ENCODE measurements at places on chromosomes 2 and 18.

DNA sequence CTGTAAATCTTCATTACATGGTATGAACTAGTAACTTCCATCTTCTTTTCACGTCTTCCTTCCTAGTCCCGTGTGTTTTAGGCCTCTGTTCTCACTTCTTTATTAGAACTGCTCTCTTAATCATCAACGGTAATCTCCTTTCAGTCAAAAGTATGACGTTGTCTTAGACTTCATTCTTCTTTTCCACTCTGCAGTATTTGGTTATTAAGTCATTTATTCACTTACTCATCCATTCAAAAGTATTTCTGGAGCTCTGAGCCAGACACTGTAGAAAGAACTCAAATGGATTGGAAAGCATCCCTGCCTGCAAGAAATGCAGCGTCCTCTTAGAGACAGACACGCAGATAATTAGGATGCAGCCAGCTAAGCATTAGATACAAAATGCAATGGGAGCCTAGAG, 494.6 kb upstream of the NRP2 start:
- DNase-seq, result no peak

DNA sequence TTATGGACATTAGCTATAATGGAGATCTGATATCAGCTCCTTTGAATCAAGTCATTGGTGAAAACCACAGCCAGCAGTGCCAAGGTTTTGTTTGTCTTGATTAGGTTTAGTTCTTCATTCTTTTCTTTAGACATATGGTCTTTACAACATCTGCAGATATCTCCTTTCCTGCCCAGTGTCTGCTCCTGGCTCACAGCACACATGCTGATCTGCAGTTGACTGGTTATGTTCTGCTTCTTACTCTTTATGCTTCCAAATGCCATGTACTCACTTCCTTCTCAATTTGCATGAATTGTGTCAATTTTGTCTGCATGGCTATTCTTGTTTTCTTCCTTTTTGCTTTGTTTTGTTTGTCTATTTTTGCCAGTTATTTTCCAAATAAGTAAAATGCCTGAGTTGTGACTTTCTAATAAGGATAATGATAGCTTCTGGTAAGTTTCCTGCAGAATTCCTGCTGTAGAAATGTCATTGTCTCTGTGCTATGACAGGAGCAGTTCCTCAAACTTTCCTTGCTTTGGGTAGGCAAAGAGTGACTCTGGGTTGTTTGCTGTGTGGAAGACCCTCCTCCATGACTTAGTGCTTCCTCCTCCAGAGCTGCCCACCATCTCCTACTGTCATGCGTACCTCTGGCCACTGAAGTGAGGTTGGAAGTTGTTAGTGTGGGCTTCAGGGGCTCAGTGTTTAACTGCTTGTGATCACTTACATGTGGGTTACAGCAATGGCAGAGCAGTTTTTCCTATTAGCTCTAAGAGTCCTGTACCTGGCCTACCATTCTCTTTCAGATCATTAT, 8.2 kb downstream of the ARHGAP25 start:
- no peak for DNase-seq

GRCh38 chr2:113977060-113977659, 87.3 kb downstream of the ACTR3 start:
- no peak for DNase-seq

DNA sequence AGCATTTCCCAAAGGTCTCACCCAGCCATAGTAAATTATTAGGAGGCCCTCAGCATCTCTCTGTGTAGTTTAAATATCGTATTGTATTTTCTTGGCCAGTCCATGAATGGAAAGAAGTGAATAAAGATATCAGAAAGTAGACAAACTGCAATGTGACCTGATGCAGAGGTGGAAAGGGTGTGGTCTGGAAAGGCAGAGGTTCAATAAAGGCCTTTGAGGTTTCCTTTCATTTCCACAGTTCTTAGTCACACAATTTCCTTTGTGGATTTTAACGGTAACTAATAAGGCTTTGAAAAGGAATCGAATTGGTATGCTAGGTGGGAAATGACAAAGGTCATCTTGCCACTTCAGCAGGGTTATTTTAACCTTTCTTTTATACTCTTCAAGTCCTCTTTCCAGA, 20.1 kb upstream of the WIPF1 start:
- DNase-seq, result no peak

- DNase-seq, result no peak
These were observed 46.6 kb downstream of the PRKRA start for GRCh38 chr2:178404368-178404767.

- no peak for DNase-seq
These were observed 9.8 kb downstream of the MYOM1 start for GRCh38 chr18:3209859-3210569.

- no peak for DNase-seq
These were observed 311.4 kb downstream of the PTPRM start for GRCh38 chr18:7878265-7879211.

DNA sequence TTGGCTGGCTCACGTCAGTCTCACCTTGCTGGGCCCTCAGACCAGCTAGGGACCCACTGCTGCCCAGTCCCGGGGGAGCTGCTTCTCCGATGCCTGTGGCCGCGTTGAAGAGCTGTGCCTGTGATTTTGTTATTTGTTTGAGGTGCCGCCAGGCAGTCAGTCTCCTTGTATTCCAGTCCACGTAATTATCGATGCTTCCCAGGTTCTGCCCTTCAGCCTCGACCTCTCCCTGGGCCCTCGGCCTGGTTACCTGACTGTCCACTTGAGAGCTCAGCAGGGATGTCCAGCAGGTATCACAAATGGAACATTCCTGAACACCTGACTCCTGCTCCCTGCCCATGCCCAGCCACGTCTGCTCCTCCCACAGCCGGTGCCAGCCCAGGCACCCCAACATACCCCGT, 195.9 kb upstream of the HS6ST1 start:
- no peak for DNase-seq
